ENCODE measurements at places on chromosomes 4 and X. TPM values are rescaled to one million over a fixed set of nuclear protein-coding genes. Genes with fewer than 3 reads are reported as not detected.
A peak's percentile ranks its signal among the peaks of the same experiment; 100 is the strongest.

Gene ART3
- total RNA-seq, result not detected

DNA sequence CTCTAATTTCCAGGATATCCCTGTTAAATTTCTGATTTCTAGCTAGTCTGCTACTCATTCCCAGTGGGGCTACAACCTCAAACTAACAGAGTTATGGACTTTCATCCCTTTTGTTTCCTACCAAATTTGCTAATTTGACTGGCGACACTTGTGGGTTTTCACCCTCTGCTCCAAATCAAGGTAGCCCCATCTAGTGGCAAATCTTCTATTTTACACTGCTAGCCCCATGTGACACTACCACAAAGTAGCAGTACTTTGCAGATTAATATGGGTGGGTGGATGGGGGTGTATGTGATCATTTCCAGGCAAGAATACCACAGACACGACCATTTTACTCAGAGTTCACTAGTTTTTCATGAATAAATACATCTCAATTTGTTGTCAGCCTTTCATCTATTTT, 150.3 kb downstream of the MSL3 start:
- DNase-seq, result no peak

GRCh38 chr4:40721730-40722171, 28.0 kb upstream of the NSUN7 start:
- DNase-seq, result peak; percentile 64

DNA sequence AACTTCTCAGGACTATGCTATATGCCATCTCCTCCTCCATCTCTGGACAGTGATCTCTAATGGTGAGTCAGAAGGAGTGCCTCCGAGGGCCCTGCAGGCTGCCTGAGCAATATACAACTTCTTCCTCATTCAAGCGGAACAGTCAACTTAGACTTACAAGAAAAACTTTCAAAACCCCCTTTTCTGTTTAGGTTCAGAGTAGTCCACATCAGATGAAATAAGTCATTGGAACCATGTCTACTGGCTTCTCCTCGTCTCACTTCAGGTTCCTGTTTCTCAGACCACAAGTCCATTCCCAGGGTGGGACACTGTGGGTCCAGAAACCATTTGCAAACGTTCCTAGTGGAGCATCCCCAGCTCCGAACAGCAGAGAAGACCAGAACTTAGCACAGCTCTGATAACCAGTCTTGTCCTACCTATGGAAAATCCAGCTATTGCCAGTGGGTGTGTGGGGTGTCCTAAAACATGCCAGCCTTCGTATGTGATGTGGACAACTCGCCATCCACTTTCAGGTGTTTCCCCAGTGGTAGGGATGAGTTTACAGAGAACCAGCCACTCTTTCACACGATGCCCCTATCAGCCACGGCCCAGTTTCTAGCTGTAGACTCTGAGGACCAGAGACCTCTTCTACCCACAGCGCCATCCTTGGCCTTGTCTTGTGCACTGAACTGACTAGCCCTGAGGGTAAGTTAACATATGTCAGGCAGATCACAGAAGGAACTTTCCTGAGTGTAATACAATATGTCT, 32.7 kb upstream of the NKRF start:
- no peak for DNase-seq
